T-helper 2 cell (primary cell): ENCODE measurements at places on chromosomes 7 and 10.

DNA sequence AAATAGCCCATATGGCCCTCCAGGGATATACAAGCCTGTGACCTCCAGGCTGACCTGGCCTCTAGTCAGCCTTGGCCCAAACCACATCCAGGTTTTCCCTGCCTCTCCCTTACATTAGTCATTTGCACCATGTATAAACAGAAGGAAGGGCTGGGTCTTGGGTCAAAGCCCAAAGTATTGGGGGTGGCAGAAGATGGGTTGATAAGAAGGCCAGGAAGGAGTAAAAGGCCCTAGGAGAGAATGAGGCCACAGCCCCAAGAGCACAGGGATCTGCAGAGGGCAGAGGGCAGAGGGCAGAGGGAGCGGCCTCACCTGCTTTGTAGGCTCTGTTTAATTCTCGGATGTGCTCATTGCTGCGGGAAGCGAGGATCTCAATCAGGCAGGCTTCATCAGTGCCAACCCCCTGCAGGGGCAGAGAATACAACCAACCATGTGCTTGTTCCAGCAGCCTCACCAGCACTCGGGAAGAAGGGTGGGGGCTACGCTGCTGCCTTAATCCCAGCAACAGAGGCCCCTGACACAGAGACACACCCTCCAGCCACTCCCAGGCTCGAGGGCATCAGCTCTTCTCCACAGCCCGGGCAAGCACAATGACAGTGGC, 31.3 kb downstream of the PLAC9 start:
- no peak for DNase-seq

- no peak for DNase-seq
These were observed 35.8 kb upstream of the GALNTL5 start for GRCh38 chr7:151920488-151920887.

DNA sequence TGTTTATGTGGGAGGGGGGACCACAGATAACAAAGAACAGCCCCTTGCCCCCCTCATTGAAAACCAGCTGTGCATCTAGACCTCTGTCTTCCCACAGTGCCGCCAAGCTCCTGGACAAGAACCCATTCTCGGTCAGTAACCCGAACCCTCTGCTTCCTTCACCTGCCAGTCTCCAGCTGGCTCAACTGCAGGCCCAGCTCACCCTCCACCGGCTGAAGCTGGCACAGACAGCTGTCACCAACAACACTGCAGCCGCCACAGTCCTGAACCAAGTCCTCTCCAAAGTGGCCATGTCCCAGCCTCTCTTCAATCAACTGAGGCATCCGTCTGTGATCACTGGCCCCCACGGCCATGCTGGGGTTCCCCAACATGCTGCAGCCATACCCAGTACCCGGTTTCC, 91.0 kb upstream of the PDCD4 start:
- DNase-seq: no peak

GRCh38 chr7:149010451-149010850, 17.9 kb downstream of the PDIA4 start:
- DNase-seq: no peak

DNA sequence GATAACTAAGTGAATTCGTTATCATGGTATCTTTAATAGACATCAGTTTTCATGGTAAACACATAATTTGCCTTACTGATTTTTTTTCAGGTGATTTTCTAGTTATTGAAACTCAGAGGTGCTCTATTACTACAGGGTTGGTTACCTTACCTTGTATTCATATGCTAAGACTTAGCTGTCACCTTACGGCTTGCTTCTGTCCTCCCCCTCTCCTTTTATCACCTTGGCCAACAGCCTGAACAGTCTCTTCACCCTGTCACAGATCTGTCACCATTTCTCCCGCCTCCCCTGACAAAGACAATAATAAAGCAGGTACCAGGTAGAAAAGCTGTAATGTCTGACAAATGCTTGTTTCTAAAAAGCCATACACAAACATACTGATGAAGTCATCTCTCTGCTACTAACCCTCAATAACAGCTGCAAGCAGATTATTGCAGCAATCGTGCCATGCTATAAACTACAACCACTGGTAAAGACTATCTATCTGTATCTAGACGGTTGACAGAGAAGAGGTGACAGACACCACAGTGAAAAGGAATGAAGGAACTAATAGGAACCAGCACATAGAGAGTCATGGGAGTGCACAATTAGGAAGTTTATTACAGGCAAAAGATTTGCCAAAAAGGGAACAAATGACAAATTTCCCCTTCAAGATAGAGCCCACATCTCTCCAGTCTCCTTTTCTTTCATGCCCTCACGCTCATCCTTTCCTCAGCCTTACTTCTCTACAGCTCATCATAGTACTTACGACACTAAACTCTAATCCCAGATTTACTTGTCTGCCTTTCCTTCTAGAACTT, 57.2 kb downstream of the ARHGAP12 start:
- no peak for DNase-seq

DNA sequence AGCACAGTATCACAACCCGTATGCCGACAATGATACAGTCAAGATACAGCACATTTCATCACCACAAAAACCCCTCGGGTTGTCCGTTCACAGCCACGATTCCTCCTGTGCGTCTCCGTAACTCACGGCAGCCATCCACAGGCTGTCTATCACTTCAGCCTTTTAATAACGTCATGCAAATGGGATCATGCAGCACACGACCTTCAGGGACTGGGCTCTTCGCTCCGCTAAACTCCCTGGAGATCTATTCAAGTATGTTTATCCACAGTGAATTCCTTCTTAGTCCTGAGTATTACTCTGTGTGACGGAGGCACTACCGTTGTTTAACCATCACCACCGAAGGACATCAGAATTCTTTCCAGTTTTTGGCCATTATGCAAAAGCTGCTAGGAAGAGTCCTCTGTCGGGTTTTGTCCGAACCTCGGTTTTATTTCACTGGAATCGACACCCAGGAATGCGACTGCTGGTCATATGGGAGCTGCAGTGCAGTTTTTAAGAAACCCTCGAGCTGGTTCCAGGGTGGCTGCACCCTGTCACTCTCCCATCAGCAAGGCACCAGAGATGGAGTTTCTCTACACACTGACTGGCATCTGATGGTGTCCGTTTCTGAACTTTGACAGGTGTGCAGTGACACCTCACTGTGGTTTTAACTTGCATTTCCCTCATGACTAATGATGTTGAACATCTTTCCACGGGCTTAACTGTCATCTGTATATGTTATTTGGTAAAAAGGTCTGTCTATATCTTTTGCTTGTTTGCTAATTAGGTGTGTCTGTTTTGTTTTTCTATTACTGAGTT, 193.6 kb downstream of the MAD1L1 start:
- DNase-seq: no peak

GRCh38 chr7:116706668-116707126, 34.7 kb downstream of the MET start:
- DNase-seq: no peak

DNA sequence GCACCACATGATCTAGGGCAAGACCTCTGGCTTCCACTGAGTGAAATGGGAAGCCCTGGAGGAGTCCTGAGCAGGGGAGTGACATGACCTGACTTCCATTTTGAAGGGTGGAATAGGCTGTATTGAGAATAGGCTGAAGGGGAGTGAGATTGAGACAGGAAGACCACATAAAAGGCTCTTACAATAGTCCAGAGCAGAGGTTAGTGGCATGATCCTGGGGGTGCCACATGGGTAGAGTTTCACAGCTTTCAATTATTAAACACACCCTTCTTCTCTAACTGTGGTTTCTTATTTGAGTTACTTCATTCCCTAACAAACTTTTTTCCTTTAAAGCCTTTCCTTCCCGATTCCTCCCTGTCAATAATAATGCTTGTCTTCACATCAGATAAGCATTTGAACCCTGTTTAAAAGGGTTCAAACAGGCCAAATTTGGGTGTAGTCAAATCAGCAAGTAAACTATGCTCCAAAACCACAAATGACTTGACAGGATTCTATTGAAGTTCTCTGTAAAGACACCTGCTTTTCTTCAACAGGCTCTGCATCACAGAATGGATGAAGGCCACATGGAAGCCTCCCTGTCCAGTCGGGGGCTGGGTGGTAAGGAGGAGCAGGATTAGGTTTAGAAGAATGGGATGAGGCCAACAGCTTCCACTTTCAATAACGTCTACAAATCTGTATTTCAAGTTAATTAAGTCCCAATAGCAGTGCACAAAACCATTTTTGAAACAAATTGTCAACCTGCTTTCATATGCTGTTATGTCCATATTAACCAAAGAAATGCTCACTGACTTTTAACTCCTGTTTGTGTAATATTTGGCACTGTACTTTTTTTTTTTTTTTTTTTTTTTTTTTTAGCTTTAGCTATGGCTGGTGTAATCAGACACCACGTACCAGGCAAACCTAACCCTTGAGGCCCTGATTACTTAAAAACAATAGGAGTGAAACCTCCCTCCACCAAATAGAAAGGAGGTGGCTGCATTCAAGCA, 131.9 kb downstream of the NRCAM start:
- no peak for DNase-seq

GRCh38 chr7:7641129-7641663, 644 bp downstream of the UMAD1 start:
- no peak for DNase-seq

DNA sequence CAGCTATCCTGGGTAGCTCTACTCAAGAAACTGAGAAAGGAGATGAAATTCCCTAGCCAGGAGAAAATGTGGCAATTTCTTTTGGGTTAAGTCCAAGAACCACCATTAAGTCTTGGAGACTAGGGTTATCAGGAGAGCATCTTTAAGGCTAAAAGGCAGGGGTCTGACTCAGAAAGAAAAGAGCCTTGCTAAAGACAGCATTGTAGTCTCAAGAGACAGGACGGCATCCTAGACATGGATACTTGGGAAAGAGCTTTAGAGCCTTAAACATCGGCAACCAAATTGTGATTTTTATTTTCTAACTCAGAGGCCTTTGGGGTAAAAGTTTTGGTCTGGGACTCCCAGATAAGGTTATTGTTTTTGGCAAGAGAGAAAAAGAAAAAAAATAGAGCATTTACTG, 83.1 kb downstream of the FAS start:
- no peak for DNase-seq

DNA sequence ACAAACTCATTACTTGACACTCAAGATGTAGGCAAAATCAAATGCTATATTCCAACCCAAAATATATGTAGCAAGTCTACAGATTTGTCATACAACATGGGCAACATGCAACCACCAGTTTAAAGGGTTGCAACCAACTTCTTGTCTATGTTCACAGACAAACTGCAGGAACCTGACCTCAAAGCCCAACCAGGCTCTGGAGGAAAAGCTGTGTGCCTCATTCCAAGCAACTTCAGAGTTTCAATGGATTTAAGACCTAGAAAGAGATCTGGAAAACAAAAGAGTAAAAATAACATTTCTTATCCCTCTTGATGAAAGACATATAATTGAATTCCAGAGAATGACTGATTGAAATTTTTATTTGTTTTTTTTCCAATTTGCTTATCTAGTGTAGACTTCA, 300.5 kb upstream of the ETV1 start:
- no peak for DNase-seq

- DNase-seq: no peak
These were observed 28.6 kb upstream of the SAR1A start for GRCh38 chr10:70198696-70199466.

DNA sequence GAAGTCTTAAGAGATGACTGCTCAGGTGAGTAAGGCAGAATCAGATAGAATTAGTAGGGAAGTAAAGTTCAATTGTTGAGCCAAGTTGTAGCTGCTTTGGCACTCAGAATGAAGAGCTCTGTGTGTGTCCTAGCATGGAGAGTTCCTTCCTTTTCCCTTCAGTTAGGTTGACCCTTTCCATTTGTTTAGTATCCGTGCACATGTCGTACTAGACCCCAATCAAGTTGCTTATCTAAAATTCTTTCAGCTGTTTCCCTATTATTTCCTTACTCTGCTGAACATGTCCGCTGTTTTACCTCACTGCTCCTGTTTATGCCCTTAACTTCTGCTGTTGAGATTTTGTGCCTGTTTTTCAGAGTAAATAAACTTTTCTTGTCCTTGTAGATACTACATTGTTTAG, 13.3 kb downstream of the ZNF655 start:
- DNase-seq: no peak

- no peak for DNase-seq
These were observed 20.3 kb downstream of the DRGX start for GRCh38 chr10:49375611-49376010.

DNA sequence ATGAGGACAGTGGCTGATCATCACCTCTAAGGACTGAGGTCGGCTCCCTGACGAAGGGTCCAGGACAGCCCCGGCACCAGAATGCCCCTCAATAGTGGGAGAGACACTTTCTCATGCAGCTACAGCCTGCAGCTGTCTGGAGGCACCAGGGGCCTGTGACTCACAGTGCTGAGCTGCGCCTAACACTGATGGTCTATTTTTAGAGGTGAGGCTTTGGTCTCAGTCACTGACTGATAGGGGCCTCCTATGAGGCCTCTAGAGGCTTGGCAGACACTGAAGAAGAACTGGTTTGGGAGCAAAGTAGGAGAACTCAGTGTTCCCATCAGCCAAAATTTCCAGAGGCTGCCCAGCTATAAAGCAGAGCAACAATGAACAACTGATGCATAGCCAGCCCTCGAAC, 130.1 kb downstream of the COBL start:
- no peak for DNase-seq

GRCh38 chr7:18087687-18088078, 60.0 kb upstream of the PRPS1L1 start:
- no peak for DNase-seq

DNA sequence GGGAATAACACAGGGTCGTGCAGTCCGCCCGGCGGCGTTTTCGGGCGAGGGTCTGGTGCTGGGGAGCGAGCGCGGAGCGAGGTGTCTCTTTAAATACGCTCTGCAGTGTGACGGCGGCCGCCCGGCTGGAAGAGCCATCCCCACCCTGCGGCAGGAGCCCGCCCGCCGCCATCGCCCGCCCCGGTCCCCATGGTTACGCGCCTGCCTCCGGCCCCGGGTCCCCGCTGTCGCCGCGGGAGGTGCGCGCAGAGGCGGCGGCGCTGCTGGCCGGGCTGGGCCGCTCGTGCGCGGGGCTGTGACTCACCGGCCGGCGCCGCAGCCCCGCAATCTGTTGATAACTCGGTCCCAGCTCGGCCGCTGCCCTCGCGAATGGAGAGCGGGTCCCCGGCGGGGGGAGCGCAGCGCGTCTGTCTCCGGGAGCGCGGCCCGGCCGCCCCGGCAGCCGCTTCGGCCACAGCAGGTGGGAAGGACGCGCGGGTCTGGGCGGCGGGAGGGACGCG, at the start of gene ADGRA1:
Gene ADGRA1, plus strand, starts transcription at position 246 of the 500 bp plus-strand sequence. CDS start 986 bp downstream, outside the sequence.
- no peak for DNase-seq
